ENCODE measurements at places on chromosomes 12 and 14. TPM values are rescaled to one million over a fixed set of nuclear protein-coding genes. Genes with fewer than 3 reads are reported as not detected.
A peak's percentile ranks its signal among the peaks of the same experiment; 100 is the strongest.

The FAM177A1 gene
- total RNA-seq = 51.3 TPM

GRCh38 chr12:11695321-11695720, 45.8 kb downstream of the ETV6 start:
- no peak for DNase-seq

GRCh38 chr12:13390381-13390861, 193.9 kb downstream of the EMP1 start:
- peak; percentile 93 for DNase-seq

- DNase-seq = no peak
These were observed 23.6 kb downstream of the TCHP start for GRCh38 chr12:109923481-109924245.

GRCh38 chr12:104583301-104583700, 126.6 kb downstream of the CHST11 start:
- no peak for DNase-seq
